Heart right ventricle (tissue), 16 donors: ENCODE measurements at places on chromosomes 11 and 22.

DNA sequence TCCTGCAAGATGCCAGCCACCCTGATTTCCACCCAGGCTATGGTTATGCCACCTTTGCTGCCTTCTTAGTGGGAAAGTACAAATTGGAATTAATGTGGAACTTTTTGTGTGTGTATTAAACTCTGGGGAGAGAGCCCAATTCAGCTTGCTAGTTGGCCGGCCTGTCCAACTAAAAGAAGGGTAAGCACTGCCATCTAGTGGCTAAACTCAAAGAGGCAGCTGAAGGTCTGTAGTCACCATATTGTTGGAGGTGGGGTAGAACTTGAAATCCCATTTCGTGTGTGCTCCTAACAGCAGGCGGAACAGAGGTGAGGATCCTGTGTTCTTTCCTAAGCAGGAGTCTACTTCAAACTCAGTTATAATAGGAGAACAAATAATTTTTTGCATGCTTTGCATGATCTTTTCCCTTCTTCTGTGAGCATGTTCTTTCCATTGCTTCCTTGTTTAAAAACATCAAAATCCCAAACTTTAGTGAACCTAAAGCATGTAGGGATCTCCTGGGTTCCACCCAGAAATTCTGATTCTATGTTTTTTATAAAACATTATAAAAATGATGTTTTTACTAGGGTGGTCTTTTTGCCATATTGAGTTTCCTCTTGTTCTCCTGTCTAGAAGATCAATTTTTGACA, 138.8 kb upstream of the SORL1-AS1 start:
- peak; percentile 76 for DNase-seq

GRCh38 chr11:67314218-67314617, 10.9 kb downstream of the SSH3 start:
- no peak for DNase-seq

- DNase-seq = no peak
These were observed 68.7 kb upstream of the GDPD4 start for GRCh38 chr11:77370217-77370616.

DNA sequence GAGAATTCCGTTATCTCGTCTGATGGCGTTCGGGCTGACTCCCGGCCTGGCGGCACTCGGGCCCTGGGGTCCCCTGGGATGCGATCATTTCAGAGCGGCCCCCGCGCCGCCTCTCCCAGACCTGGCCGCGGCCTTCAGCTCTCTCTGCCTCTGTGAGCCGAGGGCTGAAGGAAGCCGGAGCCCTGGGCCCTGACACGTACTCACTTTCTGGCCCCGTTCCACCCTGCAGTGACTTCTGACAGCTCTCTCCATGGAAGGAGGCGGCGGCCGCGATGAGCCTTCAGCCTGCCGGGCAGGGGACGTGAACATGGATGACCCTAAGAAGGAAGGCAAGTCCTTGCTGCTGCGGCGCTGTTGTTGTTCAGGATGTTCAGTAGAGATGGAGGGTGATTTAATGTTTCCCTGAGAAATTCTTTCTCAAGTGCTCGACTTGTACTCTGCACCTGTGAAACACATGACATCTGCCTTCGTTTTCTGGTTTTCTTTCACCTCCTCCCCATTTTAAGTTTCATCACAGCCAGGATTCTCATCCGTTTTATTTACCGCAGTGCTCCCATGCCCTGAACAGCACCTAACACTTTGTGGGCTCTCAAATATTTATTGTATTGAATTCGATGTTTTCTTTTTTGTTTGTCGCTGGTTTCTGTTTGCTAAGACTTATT, 612 bp downstream of the GTSE1 start:
- DNase-seq = no peak
